ENCODE measurements at places on chromosomes 3 and 15.

DNA sequence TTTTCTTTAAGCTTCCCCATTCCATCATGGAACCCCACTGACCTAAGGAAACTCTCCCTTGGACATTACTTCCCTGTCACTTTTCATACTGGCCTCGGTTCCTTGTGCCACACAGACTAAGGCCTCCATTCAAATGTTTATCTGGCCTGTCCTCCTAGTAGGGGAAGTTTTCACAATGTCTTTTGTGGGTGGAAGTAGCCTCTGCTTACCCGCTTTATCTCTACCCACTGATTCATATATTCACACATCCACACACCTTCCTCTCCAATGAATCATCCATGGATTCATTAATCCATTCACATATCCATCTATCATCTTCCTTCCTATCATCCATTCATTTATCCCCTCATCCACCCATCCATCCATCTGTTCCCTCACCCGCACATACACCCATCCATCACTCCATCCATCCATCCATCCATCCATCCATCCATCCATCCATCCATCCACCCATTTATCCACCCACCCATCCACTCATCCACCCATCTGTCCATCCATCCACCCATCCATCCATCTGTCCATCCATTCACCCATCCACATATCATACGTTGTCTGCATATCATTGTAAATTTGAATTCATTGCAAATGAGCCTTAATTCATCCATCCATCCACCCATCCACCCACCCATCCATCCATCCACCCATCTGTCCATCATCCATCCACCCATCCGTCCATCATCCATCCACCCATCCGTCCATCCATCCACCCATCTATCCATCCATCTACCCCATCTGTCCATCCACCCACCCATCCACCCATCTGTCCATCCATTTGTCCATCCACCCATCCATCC is 49.1 kb downstream of the IQSEC1 start:
- DNase-seq = no peak

DNA sequence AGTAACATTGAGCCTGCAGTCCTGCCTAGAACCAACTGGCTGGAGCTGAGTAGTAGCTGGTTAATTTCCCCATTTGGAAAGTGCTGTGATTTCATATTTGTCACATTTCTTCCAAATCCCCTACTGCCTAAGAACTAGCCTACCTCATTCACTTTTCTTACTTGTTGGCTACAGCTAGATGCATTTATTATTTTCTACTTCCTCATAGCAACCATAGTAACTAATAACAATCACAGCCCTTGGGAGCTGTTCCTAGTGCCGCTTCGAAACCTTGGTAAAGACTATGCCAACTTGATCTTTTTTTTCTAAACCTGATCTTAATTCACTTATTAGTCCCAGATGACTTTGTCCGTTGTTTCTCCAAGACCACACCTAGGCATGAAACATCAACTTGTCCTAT is 240.3 kb downstream of the FGF12 start:
- no peak for DNase-seq

DNA sequence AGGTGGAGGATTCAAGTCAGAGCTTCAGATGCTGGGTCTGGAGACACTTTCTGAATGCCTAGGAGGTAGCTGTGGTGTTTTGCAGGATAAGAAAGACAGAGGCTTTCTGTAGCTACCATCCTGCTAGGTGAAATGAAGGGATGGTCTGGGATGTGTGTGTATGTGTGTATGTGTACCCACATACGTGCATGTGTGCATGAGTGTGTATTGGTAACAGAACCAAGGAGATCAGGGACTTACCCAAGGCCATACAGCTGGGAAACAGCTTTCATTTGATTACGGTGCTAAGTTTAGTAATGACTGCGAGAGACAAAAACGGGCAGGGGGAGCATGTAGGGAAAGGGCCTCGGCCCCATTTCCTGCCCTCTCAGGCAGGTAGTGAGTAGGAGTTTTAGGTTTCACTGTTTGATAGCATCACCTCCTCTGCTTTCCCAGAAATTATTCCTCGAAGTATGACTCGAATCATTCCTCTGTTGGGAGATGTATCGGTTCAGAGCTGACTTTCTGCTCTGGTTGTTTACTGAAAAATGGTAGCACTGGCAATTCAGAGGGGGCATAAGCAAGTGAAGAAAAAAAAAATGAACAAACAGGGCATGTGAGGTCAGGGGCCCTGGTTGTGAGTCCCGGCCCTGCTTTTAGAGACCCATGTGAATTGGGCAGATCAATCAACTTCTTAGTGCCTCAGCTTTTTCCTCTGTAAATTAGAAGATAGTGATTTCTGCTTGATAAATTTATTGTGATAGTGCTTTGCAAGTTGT is 130.7 kb downstream of the LPP start:
- no peak for DNase-seq

GRCh38 chr3:17802950-17803349 is 60.5 kb upstream of the TBC1D5 start:
- DNase-seq = no peak

DNA sequence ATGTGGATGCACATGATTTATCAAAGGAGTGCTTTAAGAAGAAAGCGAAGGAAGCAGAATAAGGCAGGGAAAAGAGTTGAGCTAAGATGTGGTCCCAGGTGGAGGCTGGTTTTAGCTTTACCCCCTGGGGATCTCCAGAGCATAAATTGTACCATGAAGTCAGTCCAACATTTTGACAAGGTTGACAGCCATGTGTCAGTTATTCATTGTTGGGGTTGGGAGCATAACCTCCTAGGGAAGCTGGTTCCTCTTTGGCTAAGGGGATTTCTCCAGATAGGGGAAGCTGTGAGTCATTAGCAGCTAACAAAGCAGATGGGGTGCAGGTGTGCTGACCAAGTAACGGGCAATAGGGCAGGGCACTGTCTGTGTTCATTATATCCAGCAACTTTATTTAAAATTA is 123.7 kb upstream of the IGSF10 start:
- DNase-seq = no peak

DNA sequence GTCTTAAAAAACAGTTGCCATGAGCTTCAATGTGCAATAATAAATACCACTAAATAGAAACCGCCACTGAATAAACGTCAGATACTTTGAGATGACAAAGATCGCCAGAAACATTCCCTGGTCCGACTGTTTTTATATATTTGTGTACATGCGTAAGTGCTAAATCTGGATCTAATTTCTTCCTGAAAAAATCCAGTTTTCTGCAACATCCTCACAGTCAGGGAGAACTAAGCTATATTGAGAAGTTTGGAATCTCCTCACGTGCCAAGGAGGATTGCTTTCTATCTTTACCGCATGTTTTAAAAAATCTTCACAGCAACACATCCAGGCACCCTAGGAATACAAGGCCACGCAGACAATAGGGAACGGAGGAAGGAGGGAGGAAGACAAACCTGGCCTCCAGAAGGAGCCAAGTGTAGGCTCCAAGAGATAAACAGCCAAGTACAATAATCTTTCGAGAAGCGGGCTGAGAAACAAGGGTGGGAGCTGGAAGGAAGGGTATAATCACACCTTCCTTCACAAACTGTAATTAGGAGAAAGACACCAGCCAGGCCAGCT is 5.7 kb downstream of the VGLL4 start:
- DNase-seq = no peak

- DNase-seq = no peak
Observed at GRCh38 chr3:52366527-52366926, 50.4 kb downstream of the DNAH1 start.

DNA sequence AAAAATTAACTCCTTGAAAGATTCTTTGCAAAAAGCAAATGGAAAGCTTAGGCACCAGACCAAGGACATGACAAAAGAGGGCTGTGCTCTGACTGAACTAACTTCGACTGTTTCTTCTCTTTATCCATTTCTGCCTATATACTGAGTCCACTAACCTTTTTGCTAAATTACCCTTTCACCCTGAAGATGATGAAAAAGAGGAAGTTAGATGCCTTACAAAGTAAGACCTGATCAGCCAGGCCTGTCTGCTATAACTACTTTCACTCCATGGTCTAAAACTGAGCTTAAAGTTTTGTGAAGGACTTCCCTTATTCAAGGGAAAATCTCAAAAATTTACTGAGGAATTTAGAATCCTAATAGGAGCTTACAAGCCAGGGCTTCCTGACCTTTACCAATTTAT is 6.2 kb upstream of the IGSF10 start:
- no peak for DNase-seq

DNA sequence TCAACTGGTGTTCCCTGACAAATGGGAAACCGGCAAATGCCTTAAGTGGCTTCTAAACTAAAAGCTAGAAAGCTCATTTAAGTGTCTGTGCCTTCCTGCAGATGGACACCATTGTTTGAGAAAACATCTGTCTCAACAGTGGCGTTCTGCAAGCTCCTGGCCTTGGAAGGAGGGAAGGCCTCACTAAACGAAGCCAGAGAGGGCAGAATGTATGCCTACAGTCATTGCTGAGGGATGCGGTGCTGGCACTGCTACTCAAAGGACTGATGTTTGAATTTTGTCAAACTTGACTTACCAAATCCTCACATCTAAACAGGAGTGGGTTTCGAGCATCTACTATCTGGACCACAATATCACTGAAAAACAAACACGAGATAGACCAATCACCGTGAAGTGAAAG is 12.2 kb downstream of the LSG1 start:
- DNase-seq = no peak

DNA sequence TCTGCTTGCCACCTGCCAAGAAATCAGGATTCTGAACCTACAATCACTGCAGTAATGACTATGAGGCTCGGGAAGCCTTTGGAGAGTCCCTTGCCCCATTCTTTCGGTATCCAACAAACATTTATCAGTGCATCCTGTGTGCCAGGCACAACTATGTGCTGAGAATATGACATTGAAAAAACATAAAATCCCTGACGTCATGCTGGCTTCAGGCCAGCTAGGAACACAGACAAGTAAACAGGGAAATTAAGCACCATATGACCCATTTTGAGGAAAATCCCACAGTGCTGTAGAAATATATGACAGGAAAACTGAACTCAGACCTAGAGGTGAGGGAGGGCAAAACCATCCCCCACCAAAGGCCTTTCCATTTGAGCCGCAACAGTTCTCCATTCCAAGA is 34.1 kb upstream of the DET1 start:
- DNase-seq = no peak

GRCh38 chr15:101358895-101359294 is 63.8 kb upstream of the SNRPA1 start:
- no peak for DNase-seq

DNA sequence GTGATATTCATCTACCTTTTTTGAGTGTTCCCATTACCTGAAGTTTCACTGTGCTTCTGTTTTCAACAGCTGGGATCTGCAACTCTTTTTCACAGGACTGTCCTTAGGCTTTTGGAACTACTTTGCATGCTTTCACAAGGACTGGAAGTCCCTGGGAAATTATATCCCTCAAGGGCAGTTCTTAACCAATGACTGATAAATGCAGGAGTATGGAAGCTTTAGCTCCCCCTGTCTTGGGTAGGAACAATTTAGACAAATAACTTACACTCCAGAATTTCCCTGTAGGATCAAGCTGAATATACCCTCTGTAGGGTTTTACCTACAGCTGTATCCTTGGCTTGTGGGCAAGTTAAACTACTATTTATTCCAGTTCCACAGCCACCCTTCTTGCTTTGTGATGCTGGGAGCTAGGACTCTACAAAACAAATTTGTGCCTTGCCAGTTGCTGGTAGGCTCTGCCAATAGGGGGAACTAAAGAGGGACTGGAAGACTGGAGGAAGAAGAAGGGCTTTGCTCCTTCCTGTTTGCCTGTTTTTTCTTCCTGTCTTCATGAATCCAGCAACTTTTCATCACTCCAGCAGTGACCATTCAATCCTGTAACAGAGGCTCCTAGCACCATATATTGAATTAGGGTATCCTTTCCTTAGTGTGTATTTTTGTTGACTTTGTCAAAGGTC is 6.8 kb upstream of the ZNF280D start:
- no peak for DNase-seq

GRCh38 chr3:109702252-109702651 is 364.9 kb upstream of the DPPA4 start:
- DNase-seq = no peak

GRCh38 chr15:81195339-81195864 is 1.3 kb upstream of the IL16 start:
- no peak for DNase-seq

GRCh38 chr3:185253645-185254410 is at the start of gene EHHADH:
EHHADH (minus strand) TSS chr3:185254049; CDS start chr3:185254022, 27 bp downstream.
- peak; percentile 62 for DNase-seq

DNA sequence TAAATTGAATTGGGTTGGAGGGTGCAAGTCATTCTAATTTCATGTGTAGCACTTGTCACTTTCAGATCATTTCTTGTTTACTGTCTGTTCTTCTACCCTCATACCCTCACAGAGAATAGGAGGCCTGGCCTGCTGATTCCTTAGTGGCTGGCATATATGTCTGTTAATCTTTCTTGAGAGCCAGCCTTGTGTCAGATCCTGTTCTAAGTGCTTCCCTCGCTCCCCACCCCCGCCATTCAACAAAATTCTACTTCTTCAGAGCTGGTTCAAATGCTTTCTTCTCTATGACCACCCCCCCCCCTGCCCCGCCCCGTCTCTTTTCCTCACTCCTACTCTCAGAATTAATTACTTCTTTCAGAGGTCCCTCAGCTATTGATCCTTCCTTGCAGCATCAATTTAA is 1.5 kb upstream of the U2SURP start:
- DNase-seq = no peak

GRCh38 chr15:70690491-70691276 is 72.7 kb downstream of the UACA start:
- DNase-seq = no peak

DNA sequence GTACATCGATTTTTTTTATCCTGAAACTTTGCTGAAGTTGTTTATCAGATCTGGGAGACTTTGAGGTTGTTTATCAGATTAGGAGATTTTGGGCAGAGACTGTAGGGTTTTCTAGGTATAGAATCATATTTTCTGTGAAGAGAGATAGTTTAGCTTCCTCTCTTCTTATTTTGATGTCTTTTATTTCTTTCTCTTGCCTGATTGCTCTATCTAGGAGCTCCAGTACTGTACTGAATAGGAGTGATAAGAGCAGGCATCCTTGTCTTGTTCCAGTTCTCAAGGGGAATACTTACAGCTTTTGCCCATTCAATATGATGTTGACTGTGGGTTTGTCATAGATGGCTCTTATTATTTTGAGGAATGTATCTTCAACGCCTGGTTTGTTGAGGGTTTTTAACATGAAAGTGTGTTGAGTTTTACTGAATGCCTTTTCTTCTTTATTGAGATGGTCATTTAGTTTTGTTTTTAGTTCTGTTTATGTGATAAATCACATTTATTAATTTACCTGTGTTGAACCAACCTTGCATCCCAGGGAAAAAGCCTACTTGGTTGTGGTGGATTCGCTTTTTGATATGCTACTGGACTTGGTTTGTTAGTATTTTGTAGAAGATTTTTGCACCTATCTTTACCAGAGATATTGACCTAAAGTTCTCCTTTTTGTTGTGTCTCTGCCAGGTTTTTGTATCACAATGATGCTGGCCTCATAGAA is 14.9 kb upstream of the DNAAF4 start:
- DNase-seq = no peak

GRCh38 chr3:191331388-191331787 is 1.1 kb upstream of the UTS2B start:
- no peak for DNase-seq
